Aorta (tissue), 5 donors: ENCODE measurements at places on chromosomes 2 and 18. TPM values are rescaled to one million over a fixed set of nuclear protein-coding genes. Genes with fewer than 3 reads are reported as not detected.

Gene SULT1C2
- 2.8 TPM for total RNA-seq

DNA sequence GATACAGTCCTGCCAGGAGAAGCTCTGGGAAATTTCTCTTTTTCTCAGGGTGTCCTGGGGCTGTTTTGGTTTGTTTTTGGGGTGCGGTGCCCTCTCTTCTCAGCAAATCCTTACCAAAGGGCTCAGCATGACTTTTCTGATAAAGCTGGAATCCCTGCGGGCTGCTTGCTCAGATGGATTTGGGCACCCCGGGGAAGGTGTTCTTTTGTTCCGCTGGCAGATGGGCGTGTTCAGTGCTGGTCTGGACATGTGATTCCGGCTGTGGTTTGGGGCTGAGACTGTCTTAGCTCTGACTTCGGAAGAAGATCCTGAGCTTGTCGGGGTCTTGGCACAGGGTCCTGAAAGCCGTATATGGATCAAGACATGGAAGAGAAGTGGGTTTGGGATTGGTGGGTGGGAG lies 134.2 kb upstream of the SPRED2 start:
- H3K36me3 ChIP-seq = no peaks in the 10 kb centered on the region
- H3K27me3 ChIP-seq = no peaks in the 10 kb centered on the region
- H3K4me1 ChIP-seq = no peaks in the 10 kb centered on the region
- H3K27ac ChIP-seq = no peak overlapping the region

DNA sequence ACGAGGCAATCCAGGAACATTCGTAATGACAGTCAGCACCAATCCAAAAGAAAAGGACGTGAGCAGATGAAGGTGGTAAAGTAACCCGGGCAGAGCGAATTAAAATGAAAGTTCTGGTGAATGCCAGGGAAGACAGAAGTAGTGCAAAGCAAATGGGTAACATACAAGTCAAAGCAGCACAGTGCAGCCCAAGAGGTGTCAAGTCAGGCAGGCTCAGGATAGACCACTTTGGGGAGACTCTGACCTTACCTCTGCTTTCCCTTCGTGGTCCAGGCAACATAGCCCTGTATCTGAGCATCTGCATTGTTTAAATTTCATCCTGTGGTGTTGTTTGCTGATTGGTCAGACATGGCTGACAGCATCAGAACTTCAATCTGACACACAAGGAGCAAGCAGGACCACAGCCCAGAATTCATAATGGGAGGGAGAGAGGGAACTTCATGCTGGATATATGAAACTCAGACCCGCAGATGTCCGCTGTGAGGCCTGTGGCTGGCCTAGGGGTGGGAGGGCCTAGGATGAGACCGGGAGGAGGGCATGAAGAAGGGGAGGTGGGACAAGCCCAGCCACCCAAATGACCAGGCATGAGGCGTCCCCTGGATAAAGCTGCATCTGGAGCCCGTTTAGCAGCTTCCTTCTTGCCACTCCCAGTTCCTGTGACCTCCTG lies 285.7 kb downstream of the TCF4 start:
- H3K4me1 ChIP-seq = no peaks in the 10 kb centered on the region
- no peak overlapping the region for H3K27ac ChIP-seq
- H3K27me3 ChIP-seq = no peaks in the 10 kb centered on the region
- no peaks in the 10 kb centered on the region for H3K36me3 ChIP-seq

DNA sequence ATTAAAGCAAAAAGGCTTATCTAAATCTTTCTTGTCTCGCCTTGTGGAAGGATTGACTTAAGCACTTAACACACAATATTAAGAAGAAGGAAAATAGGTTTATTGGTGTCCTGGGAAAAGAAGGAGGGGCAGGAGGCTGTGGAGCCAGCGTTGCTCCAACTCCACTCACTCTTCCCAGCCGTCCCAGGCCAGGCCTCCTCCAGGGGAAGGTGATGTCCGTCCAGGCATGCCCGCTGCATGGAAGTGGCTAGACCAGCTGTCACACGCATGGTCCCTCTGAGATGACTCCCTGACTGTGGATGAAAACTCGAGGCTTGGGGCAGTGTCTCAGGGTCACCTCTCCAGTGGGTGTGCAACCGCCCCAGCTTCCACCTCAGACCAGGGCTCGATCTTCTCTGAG lies 281.1 kb downstream of the GALR1 start:
- no peak for DNase-seq
- H3K4me3 ChIP-seq = no peak overlapping the region
- H3K4me1 ChIP-seq = no peaks in the 10 kb centered on the region
- no peaks in the 10 kb centered on the region for H3K27me3 ChIP-seq

- no peaks in the 10 kb centered on the region for H3K4me1 ChIP-seq
- H3K36me3 ChIP-seq = no peaks in the 10 kb centered on the region
- H3K27ac ChIP-seq = peak within 1 kb of the TSS; percentile 46
- DNase-seq = peak; percentile 100
- peak within 1 kb of the TSS; percentile 87 for H3K4me3 ChIP-seq
Measured at GRCh38 chr2:69914950-69915945, at the start of gene MXD1. TSS of gene MXD1 (plus strand) at chr2:69915109. CDS start at chr2:69915331, 222 bp downstream.

Gene MYCN
- 0.45 TPM for total RNA-seq

- H3K27me3 ChIP-seq = no peaks in the 10 kb centered on the region
- H3K4me3 ChIP-seq = no peak overlapping the region
- DNase-seq = no peak
- H3K36me3 ChIP-seq = no peaks in the 10 kb centered on the region
- H3K27ac ChIP-seq = no peak overlapping the region
Measured at GRCh38 chr2:226837787-226838603, 2.1 kb downstream of the RHBDD1 start.

Gene CHST9
- total RNA-seq = 0.06 TPM

Gene MTCL1
- total RNA-seq = 14.2 TPM

Gene CHRNG
- total RNA-seq = not detected

Gene IL1B
- total RNA-seq = 9.3 TPM

DNA sequence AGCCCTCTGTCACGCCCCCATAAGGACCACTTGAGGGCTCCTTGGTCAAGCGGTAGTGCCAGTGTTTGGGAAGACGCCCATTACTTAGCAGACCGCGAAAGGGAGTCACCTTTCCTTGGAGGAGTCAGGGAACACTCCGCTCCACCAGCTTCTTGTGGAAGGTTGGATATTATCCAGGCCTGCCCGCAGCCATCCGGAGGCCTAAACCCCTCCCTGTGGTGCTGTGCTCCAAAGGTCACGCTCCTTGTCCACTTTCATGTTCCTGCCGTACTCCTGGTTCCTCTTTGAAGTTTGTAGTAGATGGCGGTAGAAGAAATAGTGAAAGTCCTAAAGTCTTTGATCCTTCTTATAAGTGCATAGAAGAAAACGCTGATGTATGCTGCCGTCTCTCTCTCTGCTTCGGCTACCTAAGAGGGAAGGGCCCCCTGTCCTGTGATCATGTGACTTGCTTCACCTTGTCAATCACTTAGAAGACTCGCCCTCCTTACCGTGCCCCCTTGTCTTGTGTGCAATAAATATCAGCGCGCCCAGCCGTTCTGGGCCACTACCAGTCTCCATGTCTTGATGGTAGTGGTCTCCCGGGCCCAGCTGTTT lies 1.7 kb upstream of the CATIP start:
- no peak for DNase-seq
- H3K27ac ChIP-seq = no peak overlapping the region
- H3K4me1 ChIP-seq = no peaks in the 10 kb centered on the region
- H3K27me3 ChIP-seq = no peaks in the 10 kb centered on the region
- H3K4me3 ChIP-seq = no peak overlapping the region

GRCh38 chr18:29154196-29154757 lies 977.3 kb upstream of the CDH2 start:
- H3K36me3 ChIP-seq = no peaks in the 10 kb centered on the region
- DNase-seq = no peak
- peaks cover 1% of the 10 kb centered on the region for H3K4me1 ChIP-seq
- no peaks in the 10 kb centered on the region for H3K27me3 ChIP-seq
- no peak overlapping the region for H3K4me3 ChIP-seq
- H3K27ac ChIP-seq = no peak overlapping the region

GRCh38 chr2:47155091-47155876 lies at the start of gene STPG4:
TSS of gene STPG4 (minus strand) at chr2:47155308. CDS start at chr2:47155251, 57 bp downstream.
- H3K36me3 ChIP-seq = peaks cover 5% of the 10 kb centered on the region
- no peaks in the 10 kb centered on the region for H3K27me3 ChIP-seq
- no peak within 1 kb of the TSS for H3K4me3 ChIP-seq
- H3K4me1 ChIP-seq = no peaks in the 10 kb centered on the region
- no peak within 1 kb of the TSS for H3K27ac ChIP-seq
- no peak for DNase-seq

DNA sequence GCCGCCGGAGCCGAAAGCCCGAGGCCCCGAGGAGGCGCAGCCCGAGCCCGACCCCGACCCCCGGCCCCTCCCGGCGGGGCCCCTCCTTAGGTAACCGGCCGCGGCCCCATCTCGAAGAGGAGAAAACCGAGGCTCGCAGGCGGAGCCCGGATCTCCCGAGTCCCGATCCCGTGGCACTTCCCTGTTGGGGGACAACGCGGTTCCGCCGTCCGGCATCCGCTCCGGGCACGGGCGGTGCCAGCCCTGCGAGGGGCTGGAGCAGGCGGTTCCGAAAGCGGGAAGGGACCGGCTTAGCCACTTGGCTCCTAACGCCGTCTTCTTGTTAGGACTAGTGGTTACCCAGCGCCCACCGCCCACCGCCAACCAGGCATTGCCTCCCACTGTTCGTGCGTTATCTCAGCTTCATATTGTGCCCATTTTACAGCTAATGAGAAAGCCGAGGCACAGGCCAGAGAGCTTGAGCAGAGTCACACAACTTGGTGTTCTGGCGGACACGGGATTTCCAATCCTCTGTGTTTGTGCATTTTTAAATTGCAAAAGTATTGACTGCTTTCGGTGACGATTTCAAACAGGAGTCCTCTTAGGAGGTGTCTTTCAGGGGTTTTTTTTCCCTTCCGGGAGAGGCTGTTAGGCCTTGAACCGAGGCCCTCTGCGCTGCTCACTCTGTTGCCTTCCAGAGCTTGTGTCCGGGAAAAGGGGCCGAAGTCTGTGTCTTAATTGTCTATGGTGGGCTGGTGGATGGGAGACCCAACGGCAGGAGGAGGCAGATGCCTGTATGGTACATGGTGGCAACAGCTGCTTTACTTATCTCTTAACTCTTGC lies 562 bp downstream of the CENPA start:
- peak overlapping the region; percentile 54 for H3K4me3 ChIP-seq
- no peak overlapping the region for H3K27ac ChIP-seq
- H3K36me3 ChIP-seq = no peaks in the 10 kb centered on the region
- peak; percentile 82 for DNase-seq
- H3K4me1 ChIP-seq = no peaks in the 10 kb centered on the region

GRCh38 chr2:98445683-98446581 lies 1.3 kb downstream of the INPP4A start:
- H3K27me3 ChIP-seq = no peaks in the 10 kb centered on the region
- H3K36me3 ChIP-seq = no peaks in the 10 kb centered on the region
- H3K4me1 ChIP-seq = no peaks in the 10 kb centered on the region
- H3K27ac ChIP-seq = no peak overlapping the region

Gene DCDC2C
- 0.27 TPM for total RNA-seq

DNA sequence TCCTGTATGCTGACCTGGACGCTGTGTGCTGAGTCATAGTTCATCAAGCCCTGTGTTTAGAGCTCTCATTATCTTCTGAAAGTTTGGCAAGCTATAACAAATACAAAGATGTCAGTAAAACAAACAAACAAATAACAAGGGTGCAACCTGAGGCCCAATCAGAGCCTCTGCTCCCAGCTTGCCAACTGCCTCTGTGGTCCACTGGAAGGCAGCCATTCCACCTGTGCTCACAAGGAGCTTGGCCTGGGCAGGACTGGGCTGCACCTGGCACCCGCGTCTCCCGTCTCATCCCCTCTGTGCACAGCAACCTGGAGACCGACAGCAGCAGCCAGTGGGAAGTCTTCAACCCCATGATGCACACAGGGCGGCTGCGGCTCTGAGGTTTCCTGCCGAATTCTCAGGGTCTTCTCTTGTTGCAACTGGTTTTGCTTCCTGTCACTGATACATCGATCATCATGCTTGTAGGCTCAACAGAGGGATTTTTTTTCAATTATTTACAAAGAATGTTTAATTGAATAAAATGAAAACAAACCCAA lies 97.8 kb downstream of the TMEM18 start:
- no peak overlapping the region for H3K27ac ChIP-seq
- H3K27me3 ChIP-seq = no peaks in the 10 kb centered on the region
- no peaks in the 10 kb centered on the region for H3K36me3 ChIP-seq
- no peak for DNase-seq
- H3K4me1 ChIP-seq = no peaks in the 10 kb centered on the region
- H3K4me3 ChIP-seq = no peak overlapping the region

Gene SIX2
- total RNA-seq = 1.7 TPM

Gene C2orf80
- total RNA-seq = not detected

Gene PJVK
- 2.2 TPM for total RNA-seq

- H3K4me1 ChIP-seq = no peaks in the 10 kb centered on the region
- no peak overlapping the region for H3K4me3 ChIP-seq
- H3K36me3 ChIP-seq = no peaks in the 10 kb centered on the region
- no peak for DNase-seq
Measured at GRCh38 chr2:225630824-225631533, 231.5 kb downstream of the NYAP2 start.
